Stimulated activated CD4-positive, alpha-beta T cell treated with anti-CD3 and anti-CD28 coated beads, Interleukin-2, amount 100 ng/mL, for 24 hours (primary cell): ENCODE measurements at places on chromosomes 4 and X.

DNA sequence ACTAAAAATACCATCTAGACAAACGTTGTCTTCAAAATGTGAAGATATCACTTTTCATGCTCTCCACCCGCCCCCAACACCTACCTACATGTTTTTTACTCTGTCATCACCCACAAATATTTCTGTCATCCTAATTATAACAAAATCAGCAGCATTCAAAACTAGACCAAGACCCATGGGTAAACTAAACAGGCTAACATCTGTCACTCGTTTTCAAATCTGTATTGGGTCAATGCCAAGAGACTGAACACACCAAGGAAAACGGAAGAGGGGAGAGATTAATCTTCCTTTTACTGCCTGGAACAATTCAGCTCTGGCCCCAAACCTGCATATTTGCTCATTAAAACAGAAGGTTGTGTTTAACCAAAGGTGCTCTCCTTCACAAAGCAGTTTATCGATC lies 17.5 kb downstream of the FAM184B start:
- DNase-seq, result no peak

DNA sequence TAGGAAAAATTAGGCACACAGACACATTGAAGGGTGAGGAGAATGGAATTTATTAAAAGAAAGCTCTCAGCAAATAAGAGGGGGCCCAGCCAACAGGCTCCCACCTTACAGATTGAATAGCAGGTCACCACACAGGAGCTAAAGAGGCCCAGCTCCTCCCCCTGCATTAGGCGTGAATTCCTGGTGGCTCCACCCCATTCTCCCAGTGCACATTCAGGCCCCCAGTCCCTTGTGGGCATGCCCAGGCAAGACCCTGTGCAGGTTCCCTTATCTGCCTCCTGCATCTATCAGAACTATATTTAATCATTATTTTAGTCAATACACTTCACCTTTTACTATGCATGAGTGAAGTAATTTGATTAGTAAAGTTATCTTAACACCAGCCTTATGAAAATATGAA lies 856.3 kb upstream of the NDST4 start:
- DNase-seq, result no peak

DNA sequence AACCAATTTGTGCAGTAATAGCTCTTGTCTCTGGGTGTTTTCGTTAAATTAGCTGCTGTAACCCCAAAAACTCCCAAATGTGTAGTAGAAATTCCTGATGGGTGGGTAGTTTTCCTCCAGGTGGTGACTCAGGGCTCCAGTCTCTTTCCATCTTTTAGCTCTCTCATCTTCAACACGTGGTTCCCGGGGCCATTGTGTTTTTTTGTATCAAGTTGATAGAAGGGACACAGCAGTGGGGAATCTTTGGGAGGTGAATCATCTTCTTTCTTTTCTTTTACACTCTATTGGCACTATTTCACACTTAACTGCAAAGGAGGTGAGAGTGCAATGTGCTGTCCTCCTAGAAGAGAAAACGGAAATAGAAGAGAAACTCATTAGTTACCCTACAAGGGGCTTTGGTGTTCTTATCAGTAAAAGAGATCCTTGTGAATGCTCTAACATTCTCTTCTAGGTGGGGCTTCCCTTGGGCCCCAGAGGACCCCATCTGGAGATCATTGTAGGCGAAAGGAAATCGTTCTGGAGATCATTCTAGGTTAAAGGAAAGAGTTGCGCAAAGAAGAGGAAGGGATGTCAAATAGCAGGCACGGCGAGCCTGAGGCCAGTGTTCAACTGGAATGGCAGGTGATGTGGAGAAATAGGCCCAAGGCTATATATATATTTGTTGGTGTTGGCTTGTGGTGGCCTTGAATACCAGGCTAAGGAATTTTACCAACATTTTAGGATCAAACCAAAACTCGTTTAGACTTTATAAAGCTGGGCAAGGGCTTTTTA lies 68.2 kb upstream of the ACSL1 start:
- DNase-seq, result no peak

GRCh38 chr4:8849266-8850073 lies 22.2 kb downstream of the HMX1 start:
- DNase-seq, result no peak

DNA sequence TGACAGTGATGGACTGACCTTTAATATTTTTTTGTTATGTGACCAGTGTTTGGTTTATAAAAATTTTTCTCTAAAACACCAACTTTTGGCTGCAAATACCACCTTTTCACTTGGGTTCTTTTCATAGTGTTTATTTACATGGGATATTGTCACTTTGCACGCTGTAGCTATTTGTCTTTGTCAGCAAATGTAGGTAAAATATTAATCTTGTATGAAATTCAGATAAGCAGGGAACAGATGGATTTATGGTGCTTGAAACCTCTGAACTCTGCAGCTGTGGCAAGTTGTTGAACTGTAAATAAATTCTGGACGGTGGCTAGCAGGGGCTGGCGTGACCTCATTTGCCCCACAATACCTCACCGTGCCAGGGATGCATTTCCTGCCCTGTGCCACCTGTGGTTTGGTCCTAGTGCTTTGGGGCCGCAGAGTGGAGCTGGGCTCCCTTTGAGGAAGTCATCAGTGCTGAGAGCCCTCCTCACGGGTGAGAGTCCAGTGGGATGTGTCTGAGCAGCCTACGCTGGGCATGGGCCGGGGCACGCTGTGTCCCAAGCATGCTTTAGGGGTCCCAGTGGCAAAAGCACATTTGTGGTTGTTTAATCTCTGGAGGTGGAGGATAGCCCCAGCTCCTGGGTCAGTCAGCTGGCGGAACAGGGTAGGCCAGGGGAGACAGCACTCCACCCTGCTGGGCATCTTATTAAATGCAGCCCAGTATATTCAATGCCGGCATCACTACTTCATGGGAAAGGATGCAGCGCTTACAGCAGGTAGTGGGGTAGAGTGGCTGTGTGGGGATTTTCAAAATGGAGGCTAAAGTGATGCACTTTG lies 108.6 kb downstream of the TBL1X start:
- DNase-seq, result no peak

- DNase-seq, result no peak
Measured at GRCh38 chrX:149221230-149221629, 283.9 kb downstream of the IDS start.

DNA sequence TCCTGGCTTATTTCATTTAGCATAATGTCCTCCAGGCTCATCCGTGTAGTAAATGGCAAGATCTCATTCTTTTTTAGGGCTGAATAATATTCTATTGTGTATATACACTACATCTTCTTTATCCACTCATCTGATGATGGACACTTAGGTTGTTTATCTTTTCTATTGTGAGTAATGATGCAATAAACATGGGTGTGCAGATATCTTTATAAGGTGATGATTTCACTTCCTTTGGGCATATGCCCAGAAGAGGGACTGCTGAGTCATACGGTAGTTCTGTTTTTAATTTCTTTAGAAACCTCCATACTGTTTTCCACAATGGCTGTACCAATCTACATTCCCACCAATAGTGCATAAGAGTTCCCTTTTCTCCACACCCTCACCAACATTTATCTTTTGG lies 317.6 kb upstream of the CNKSR2 start:
- no peak for DNase-seq

DNA sequence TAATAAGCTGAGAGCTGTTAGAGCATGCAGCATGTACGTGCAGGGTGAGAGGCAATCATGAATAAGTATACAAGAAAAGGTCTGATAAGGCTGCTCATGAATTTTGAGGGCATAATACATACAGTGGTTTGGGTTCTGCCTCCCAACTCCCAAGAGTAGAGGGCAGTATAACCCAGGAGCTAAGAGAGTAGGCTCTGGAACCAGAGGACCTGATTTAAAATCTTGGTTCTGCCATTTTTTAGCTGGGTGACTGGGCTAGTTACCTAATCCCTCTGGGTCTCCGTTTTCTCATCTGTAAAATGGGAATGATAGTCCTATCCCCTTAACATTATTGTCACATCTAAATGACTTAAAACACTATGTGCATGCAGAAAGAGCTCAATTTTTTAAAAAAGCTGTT lies 85.3 kb downstream of the LNX1 start:
- no peak for DNase-seq

- no peak for DNase-seq
Measured at GRCh38 chr4:54959651-54960116, 165.7 kb downstream of the KDR start.

DNA sequence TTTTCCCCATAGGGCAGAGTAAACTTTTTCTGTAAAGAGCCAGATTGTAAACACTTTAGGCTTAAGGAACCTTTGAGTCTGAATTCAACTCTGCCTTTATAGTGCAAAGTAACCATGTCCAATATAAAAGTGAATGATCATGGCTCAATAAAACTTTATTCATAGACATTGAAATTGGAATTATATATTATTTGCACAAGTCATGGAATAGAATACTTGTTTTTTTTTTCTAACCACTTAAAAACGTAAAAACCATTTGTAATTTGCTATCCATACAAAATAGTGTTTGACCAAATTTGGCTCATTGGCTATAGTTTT lies 54.1 kb upstream of the MYOZ2 start:
- DNase-seq, result no peak

GRCh38 chr4:102403116-102403515 lies 57.8 kb upstream of the SLC39A8 start:
- no peak for DNase-seq

DNA sequence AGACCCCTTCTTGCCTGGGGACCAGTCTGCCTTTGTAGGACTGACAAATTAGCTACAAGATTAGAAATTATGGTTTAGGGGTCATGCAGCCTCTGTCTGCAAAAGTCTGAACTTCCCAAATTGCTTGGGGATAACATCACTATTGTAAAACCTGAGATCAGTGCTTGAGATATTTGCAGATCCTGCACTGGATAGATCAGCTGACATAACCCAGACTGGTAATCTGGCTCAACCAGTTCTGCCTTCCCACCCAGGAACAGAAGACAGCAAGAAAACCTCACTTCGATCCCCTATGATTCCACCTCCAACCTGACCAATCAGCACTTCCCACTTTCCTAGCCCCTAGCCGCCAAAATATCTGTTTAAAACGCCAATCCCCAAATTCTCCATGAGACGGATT lies 202.8 kb upstream of the DIAPH2 start:
- no peak for DNase-seq
